ENCODE measurements at places on chromosomes 6 and 20.

DNA sequence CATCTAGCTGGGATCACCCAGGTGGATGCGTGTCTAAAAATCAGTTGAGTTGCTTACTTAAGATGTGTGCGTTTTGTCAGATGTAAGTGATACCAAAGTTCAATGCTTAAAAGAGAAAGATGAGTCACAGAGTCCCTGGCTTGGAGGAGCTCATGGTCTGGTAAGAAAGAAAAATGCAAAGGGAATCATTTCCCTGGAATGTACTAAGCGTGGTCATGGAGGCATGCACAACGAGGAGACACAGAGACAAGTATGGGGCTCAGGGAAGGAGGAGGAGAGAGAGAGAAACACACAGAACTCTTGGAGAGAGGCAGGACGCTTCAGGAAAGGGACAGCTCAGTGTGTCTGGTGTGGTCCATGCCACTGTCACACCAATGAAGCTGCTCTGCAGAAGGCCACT, 186.9 kb upstream of the GMDS start:
- no peak for DNase-seq

- no peak for DNase-seq
These were observed 51.8 kb upstream of the FRMD1 start for GRCh38 chr6:168130697-168131371.

GRCh38 chr6:151440930-151441329, 11.0 kb downstream of the RMND1 start:
- no peak for DNase-seq

GRCh38 chr20:56835829-56836550, 206.9 kb downstream of the TFAP2C start:
- DNase-seq, result no peak

DNA sequence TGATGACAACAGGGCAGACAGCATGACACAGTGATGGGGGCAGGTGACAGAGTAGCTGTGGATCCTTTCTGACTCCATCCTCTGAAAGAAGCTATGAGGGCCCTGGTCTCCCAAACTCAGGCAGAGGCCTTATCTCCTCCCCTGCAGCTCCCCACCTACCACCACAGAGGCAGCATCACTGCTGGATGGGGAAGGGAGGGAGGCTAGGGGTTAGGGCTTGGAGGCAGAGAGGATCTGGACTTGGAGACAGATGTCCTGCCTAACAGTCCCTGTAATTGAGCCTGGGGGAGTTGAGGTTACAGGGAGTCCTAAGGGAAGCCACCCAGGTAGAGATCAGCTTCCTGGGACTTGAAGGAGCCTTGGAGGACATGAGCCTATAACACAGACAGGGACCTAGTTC, 37.9 kb downstream of the FAM110A start:
- DNase-seq, result no peak

GRCh38 chr6:132410830-132411229, 9.6 kb upstream of the MOXD1 start:
- no peak for DNase-seq

GRCh38 chr6:168105813-168106632, 27.0 kb upstream of the FRMD1 start:
- DNase-seq, result no peak

Measured in effector CD8-positive, alpha-beta T cell (primary cell).